ENCODE measurements at places on chromosomes 6 and 20. TPM values are rescaled to one million over a fixed set of nuclear protein-coding genes. Genes with fewer than 3 reads are reported as not detected.
A peak's percentile ranks its signal among the peaks of the same experiment; 100 is the strongest.

Gene BCAS4
- 8.5 TPM for total RNA-seq

- peaks cover 9% of the 10 kb centered on the region for H3K4me1 ChIP-seq
- H3K4me3 ChIP-seq = no peak overlapping the region
- DNase-seq = no peak
These were observed 73.8 kb downstream of the HUS1B start for GRCh38 chr6:583116-583515.

Gene ZBTB24
- 10.8 TPM for total RNA-seq

DNA sequence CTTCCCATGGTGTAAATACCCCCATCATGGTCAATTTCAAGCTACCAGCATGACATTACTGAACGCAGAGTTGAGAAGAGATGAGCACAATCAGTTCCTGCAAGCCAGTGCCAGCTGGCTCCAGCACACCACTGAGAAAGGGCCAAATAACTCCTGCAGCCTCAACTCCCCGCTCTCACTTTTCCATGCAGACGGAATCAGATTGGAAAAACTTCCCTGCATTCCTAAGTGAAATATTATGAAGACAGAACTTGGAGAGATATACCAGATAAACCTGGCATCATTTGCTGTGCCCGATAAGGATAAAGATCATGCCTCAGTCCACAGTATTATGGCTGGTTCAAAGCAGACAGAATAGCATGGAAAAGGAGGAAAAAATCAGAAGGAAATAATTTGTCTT, 56.7 kb downstream of the FILIP1 start:
- no peaks in the 10 kb centered on the region for H3K36me3 ChIP-seq
- no peak for DNase-seq
- no peak overlapping the region for H3K27ac ChIP-seq
- H3K4me3 ChIP-seq = no peak overlapping the region
- H3K4me1 ChIP-seq = peaks cover 20% of the 10 kb centered on the region

Gene DTD1
- total RNA-seq = 28.5 TPM

- H3K27ac ChIP-seq = no peak overlapping the region
- H3K36me3 ChIP-seq = no peaks in the 10 kb centered on the region
- no peak for DNase-seq
- H3K4me3 ChIP-seq = no peak overlapping the region
These were observed 238.5 kb downstream of the TBX18 start for GRCh38 chr6:84525907-84526306.

DNA sequence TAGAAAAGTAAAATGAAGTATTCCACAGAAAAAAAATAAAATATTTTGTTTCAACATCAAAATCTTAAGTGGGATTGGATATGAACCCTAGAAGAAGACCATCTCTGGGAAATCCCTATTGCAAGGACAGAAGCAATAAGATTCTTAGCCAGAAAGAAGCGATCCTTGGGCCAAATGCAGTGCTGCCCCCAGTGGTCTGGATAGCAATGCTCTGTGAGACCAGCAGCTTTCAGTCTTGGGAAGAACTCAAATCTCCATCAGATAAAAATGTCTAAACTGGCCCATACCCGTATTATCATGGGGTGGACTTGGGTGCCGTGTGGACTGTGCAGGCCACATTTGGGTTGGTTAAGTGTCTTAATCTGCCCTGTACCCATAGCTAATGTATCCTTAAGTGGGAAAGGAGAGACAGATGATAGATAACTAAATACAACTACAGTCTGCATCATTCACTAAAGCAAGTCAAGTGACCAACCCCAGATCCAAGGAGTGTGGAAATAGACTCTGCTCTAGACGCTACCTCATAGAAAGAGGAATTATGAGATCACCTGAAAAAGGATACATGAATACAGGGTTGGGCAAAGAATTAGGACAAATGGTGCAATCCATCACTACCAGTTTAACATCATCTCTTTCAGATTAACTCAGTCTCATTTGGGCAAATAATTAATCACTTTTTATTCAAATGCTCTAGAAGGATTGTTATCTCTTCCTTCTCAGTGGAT, 38.9 kb upstream of the SNAP25 start:
- H3K4me3 ChIP-seq = no peak overlapping the region
- DNase-seq = no peak
- no peaks in the 10 kb centered on the region for H3K36me3 ChIP-seq
- peaks cover 28% of the 10 kb centered on the region for H3K27me3 ChIP-seq

- H3K36me3 ChIP-seq = no peaks in the 10 kb centered on the region
- H3K4me1 ChIP-seq = no peaks in the 10 kb centered on the region
- no peak overlapping the region for H3K4me3 ChIP-seq
- H3K27ac ChIP-seq = no peak overlapping the region
These were observed 214.2 kb downstream of the COL19A1 start for GRCh38 chr6:70080443-70081070.

Gene DSP
- total RNA-seq = 366 TPM

Gene HLA-DRB1
- total RNA-seq = 7.7 TPM

DNA sequence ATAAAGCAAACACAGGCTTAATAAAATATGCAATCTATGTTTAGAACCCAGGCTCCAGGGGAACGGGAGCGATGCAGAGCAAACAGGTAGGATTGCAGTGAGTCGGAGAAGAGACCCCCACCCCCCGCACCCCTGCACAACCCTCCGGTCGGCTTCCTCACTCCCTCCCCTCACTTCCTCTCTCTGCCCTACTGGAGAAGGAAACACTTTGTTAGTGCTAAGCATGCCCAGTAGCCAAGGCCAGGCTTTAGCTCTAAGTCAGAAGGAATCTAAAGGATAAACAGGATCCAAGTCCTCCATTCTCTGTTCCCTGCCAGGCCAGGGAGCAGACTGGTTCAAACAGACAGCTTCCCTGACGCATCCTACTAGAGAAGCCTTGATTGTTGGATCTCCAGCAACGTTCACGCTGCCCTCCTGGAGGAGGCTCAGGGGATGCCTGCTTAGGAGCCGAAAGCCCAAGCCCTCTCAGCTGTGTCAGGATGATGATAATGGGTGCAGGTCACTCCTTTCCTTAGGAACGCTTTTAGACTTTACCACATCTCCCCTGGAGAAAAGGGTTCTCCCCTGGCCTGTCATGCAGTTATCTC, 14.7 kb downstream of the FOXQ1 start:
- H3K4me1 ChIP-seq = peaks cover 15% of the 10 kb centered on the region
- H3K4me3 ChIP-seq = no peak overlapping the region
- peaks cover 36% of the 10 kb centered on the region for H3K27me3 ChIP-seq
- DNase-seq = no peak
- no peaks in the 10 kb centered on the region for H3K36me3 ChIP-seq

DNA sequence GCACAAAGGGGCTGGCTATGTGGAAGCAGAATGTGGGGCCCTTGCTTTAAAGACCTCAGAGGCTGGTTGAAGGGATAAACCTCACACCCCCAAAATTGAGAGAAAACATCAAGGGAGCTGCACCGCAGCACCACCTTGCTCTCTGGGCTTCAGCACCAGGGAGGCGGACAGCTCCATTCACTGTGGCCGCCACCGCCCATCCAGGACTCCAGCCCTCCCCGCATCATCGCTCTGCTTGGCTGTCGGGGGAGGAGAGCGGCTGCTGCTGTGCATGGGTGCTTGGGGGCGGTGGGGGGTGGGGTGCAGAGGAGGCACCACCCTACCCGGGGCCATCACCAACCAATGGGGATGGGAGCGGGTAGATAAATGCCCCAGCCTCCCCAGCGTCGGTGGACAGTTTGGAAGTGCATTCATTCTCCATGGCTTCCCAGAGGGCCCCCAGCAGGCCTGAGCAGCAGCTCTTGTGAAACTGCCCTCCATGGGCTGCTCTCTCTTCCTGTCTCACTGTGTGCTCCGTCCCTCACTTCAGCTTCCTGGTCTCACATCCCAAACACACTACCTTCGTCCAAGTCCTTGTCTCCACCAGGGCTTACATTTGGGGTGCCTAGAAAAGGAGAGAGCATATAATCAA, 75.7 kb upstream of the BHLHE23 start:
- H3K4me1 ChIP-seq = no peaks in the 10 kb centered on the region
- H3K4me3 ChIP-seq = no peak overlapping the region
- DNase-seq = peak; percentile 75
- H3K36me3 ChIP-seq = no peaks in the 10 kb centered on the region
- H3K27me3 ChIP-seq = peaks cover 49% of the 10 kb centered on the region

DNA sequence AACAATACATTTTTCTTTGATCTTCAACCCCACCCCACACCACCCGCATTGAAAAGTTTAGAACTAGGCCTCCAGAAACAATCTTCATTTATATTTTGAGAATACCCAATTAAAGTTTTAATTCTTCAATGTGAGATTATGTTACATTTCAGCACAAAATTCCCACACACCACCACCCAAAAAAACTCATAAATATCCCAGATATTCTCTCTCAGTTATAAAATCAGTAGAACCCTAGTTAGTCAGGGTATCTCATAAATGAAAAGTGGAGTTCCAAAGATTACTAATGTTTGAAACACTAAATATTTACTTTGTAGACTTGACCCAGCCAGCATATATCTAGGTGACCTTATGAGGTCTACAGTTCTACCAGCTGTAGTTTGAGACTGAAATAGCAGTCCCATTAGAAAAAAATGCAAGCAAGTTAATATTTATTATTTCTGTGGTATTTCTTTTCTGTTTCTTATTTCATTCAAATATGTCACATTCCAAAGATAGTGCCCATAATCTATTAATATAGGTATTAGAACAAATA, 371.0 kb downstream of the TENT5A start:
- H3K4me3 ChIP-seq = no peak overlapping the region
- H3K36me3 ChIP-seq = no peaks in the 10 kb centered on the region
- no peaks in the 10 kb centered on the region for H3K27me3 ChIP-seq
- no peak overlapping the region for H3K27ac ChIP-seq

Gene XKR7
- 2.7 TPM for total RNA-seq

DNA sequence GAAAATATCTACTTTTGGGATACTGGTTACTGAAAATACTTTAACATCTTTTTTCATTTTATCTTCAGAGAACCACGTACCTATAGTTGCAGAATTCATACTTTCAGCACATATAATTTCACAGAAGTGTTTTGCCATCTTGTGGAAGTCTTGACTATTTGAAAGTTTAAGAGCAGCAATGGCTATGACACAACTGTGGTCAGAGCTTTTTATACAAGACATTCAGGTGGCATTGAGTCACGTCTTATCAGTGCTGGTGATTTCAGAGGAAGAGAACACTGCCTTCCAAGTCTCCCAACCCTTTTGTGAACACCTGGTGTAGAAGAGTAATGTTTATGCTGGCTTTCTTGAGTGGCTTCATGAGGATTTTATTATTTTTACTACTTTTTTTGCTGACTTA, 171.6 kb downstream of the ARID1B start:
- no peak for DNase-seq
- peaks cover 1% of the 10 kb centered on the region for H3K36me3 ChIP-seq
- no peak overlapping the region for H3K4me3 ChIP-seq

DNA sequence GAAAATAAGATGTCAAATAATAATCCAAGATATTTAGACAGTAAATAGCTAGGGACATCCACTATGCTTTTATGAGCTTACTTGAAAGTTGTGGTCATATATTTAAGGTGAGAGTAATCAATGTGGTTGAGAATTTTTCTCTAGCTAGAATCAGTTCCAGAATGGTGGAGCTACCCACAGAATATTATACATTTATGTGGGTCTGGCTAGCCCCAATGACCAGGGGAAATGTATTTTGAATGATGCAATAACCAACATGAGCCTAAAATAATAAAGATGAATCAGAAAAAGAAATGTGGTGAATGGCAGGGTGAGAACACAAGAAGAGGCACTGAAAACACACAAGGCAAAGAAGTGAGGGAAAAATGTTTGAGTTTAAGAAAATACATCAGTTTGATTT, 325.7 kb downstream of the TBC1D32 start:
- no peaks in the 10 kb centered on the region for H3K4me1 ChIP-seq
- no peak for DNase-seq
- H3K27ac ChIP-seq = no peak overlapping the region
- no peaks in the 10 kb centered on the region for H3K27me3 ChIP-seq

- no peak overlapping the region for H3K4me3 ChIP-seq
- no peak overlapping the region for H3K27ac ChIP-seq
- no peaks in the 10 kb centered on the region for H3K36me3 ChIP-seq
- H3K4me1 ChIP-seq = no peaks in the 10 kb centered on the region
- DNase-seq = no peak
- no peaks in the 10 kb centered on the region for H3K27me3 ChIP-seq
These were observed 98.7 kb downstream of the PLEKHG1 start for GRCh38 chr6:150698391-150698790.

GRCh38 chr6:144352331-144352730, 67.2 kb downstream of the UTRN start:
- peaks cover 16% of the 10 kb centered on the region for H3K4me1 ChIP-seq
- no peak overlapping the region for H3K4me3 ChIP-seq
- H3K27ac ChIP-seq = no peak overlapping the region
- H3K36me3 ChIP-seq = peaks cover 8% of the 10 kb centered on the region

- no peaks in the 10 kb centered on the region for H3K36me3 ChIP-seq
- H3K4me1 ChIP-seq = peaks cover 22% of the 10 kb centered on the region
- peak; percentile 19 for DNase-seq
These were observed 17.3 kb upstream of the ID1 start for GRCh38 chr20:31587545-31588389.

GRCh38 chr6:155628306-155628705, 172.7 kb upstream of the NOX3 start:
- H3K27ac ChIP-seq = no peak overlapping the region
- DNase-seq = no peak
- no peaks in the 10 kb centered on the region for H3K27me3 ChIP-seq
- H3K4me3 ChIP-seq = no peak overlapping the region
- no peaks in the 10 kb centered on the region for H3K36me3 ChIP-seq
